ENCODE measurements at places on chromosomes 1 and 21. TPM values are rescaled to one million over a fixed set of nuclear protein-coding genes. Genes with fewer than 3 reads are reported as not detected.

The GLUL gene
- 21.3 TPM for total RNA-seq

The SPATA46 gene
- not detected for total RNA-seq

The ATP1A2 gene
- 0.10 TPM for total RNA-seq

The IFI44L gene
- total RNA-seq: not detected

The KRTAP13-2 gene
- not detected for total RNA-seq

The SOAT1 gene
- total RNA-seq: 30.7 TPM

The PFDN2 gene
- total RNA-seq: 95.5 TPM

The AQP10 gene
- total RNA-seq: not detected

The KRTAP21-3 gene
- total RNA-seq: not detected

The OR2G6 gene
- not detected for total RNA-seq

The CHD1L gene
- 32.5 TPM for total RNA-seq

The TSACC gene
- total RNA-seq: 1.9 TPM

The NUP210L gene
- not detected for total RNA-seq

The S100A6 gene
- 3,480 TPM for total RNA-seq

The NUDT4B gene
- total RNA-seq: 1.6 TPM

The TSPEAR gene
- not detected for total RNA-seq

The KANK4 gene
- 0.26 TPM for total RNA-seq

The OR2L13 gene
- not detected for total RNA-seq

The UBL4B gene
- not detected for total RNA-seq

The SPRR2F gene
- not detected for total RNA-seq

The RAB42 gene
- total RNA-seq: 3.5 TPM

The CLCA1 gene
- total RNA-seq: not detected

The CNIH4 gene
- 105 TPM for total RNA-seq

The LCE2C gene
- not detected for total RNA-seq

The SPATA21 gene
- total RNA-seq: not detected

The LHX8 gene
- 0.91 TPM for total RNA-seq

The DENND2C gene
- 0.50 TPM for total RNA-seq

The GSTM5 gene
- total RNA-seq: not detected

The TMEM54 gene
- 44.3 TPM for total RNA-seq

The CFHR2 gene
- not detected for total RNA-seq

The MYCL gene
- total RNA-seq: 1.4 TPM

The EPS8L3 gene
- total RNA-seq: 0.52 TPM

The C8B gene
- not detected for total RNA-seq

The HES2 gene
- 2.6 TPM for total RNA-seq

The NGF gene
- 1.5 TPM for total RNA-seq

The DMBX1 gene
- total RNA-seq: 1.1 TPM

The KRTAP21-2 gene
- not detected for total RNA-seq

The OPTC gene
- not detected for total RNA-seq

The AIRE gene
- not detected for total RNA-seq

The RNU1-2 gene
- not detected for total RNA-seq

The ST6GALNAC3 gene
- total RNA-seq: 0.77 TPM

The ABCB10 gene
- 19.0 TPM for total RNA-seq

The NBPF6 gene
- total RNA-seq: not detected

The LENEP gene
- not detected for total RNA-seq

The PGBD5 gene
- 0.37 TPM for total RNA-seq

All from A549 treated with Mapracorat at 1 μM for 4 hours (cell line).